ENCODE measurements at places on chromosomes 5 and 9.

DNA sequence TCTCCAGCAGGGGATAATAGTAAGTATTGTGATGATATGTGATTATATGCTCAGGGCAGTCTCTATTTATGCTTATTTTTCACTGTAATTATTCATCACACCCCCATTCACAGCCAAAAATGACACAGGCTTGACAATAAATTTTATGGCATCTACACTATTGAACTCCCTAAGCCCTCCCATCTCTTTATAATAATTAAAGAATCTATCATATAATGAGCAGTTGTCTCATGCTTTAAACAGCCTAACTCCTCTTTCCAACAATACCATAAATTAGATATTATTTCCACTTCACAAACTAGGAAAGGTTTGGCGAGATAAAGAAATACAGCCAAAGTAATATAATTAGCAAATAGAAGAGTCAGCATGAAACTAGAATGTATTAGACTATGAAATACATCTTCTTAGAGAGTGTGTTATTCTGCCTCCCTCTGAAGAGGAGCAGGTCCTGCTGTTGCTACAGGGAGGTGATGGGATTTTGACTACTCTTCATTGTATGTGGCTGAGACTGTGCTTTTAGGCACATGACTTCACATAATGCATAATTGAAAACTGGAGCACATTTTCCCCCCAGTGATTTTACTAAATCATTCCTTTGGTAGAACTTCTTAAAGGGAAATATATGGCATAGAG lies 488.8 kb downstream of the HTR1A start:
- no peak for DNase-seq

- DNase-seq = no peak
These were observed 1.6 kb upstream of the PAIP2 start for GRCh38 chr5:139340051-139340450.

DNA sequence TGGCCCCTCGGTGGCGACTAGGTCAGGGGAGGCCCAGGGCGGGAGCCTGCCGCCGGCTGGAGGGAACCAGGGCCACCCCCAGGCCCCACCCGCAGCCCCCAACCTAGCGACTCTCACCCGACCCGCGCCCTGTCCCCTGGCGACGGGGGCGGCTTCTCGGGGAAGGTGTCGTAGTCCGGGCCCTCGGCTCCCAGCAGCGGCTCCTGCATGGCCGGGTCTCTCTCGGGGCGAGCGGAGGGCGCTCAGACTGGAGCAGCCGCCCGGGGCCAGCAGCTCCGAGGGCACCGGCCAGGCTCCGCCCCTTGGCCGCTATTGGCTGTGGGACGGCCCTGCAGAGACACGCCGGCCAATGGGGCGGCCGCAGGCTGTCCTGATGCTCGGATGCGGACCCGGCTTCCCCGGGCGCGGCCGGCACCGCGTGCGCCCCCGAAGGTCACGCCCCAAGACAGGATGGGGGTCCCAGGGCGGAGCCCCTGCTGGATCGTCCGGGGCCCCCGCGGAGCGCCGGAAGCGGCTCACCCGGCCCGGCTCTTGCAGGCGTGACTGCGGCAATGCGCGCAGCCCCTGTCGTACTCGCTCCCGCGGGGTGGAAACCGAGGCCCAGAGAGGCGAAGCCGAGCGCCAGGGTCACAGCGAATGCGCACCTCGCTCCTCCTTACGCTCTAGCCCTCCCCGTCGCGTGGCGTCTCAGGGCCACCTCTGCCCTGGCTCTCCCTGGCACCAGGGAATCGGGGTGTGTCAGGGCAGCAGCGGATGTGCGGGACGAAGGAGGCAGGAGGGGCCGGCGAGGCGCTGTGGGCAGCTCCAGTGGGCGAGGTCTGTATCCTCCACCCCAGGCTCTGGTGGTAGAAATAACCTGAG lies at the start of gene SLC2A6:
TSS of gene SLC2A6 (minus strand) at position 249 of the 861 bp plus-strand sequence. CDS start at position 209, 40 bp downstream.
- peak; percentile 85 for DNase-seq

GRCh38 chr5:32916648-32917047 lies 205.5 kb downstream of the NPR3 start:
- peak; percentile 5 for DNase-seq

DNA sequence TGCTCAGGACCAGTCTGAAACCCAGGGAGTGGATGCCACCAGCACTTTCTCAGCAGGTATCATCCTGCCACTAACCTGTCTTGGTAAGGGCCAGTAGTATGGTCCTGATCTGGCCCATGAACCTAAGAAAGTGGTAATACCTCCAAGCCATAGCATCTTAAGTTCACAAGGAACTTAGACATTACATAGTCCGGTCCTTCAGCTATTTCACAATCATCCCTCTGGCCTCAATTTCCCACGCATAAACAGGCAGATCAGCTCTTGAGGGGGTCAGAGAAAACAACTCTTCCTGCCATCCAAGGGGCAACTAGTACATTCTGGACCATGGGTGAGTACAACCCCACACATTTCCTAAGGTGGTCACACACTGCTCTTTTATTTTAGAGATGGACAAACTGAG lies 88.2 kb downstream of the PPIC start:
- DNase-seq = no peak

DNA sequence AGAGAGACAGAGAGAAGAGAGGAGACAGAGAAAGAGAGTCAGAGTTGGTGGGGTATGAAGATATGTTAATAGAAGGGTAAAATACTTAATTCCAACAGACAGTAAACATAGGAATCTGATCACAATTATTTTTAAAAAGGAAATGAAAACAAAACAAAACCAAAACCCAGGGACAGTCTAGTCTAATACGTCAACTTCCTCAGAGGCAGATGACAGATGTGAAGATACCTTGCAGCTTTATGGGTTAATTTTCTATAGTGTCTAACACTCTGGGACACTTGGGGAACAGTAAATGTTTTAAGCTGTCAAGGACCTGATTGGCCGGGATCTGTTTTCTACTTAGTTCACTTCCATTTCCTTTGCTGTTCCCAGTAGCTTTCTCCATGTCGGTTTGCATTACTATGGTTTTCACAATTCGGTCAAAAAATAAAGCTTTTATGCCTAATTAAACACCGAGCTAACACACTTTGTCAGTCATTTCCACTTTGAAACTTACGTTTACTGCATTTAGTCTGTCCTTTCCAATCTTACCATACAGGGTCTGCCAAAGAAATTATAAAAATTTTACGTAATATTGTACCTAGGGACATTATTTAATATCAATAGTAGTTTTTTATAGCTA lies 216.5 kb downstream of the MCTP1 start:
- DNase-seq = no peak

GRCh38 chr9:136902259-136902821 lies 16.0 kb downstream of the TRAF2 start:
- DNase-seq = no peak

GRCh38 chr9:132634327-132634726 lies 35.5 kb downstream of the DDX31 start:
- DNase-seq = no peak

- no peak for DNase-seq
These were observed 863 bp upstream of the LIFR start for GRCh38 chr5:38557308-38557710.

DNA sequence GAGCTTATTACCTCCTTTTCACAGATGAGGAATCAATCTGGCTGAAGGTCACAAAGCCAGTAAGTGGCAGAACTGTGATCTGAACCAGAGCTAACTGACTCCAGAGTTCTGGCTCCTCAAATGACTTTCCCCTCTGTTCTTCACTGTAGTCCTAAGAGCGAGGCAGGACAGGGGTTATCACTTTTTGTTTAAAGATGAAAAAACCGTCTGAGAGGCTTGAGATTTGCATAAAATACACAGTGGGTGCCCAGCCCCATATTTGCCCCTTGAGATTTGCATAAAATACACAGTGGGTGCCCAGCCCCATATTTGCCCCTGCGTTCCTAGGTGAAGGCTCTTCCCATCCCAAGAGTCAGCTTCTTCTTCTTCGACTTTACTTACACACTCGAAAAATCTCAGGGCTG lies 667 bp downstream of the FBXO10 start:
- DNase-seq = no peak

DNA sequence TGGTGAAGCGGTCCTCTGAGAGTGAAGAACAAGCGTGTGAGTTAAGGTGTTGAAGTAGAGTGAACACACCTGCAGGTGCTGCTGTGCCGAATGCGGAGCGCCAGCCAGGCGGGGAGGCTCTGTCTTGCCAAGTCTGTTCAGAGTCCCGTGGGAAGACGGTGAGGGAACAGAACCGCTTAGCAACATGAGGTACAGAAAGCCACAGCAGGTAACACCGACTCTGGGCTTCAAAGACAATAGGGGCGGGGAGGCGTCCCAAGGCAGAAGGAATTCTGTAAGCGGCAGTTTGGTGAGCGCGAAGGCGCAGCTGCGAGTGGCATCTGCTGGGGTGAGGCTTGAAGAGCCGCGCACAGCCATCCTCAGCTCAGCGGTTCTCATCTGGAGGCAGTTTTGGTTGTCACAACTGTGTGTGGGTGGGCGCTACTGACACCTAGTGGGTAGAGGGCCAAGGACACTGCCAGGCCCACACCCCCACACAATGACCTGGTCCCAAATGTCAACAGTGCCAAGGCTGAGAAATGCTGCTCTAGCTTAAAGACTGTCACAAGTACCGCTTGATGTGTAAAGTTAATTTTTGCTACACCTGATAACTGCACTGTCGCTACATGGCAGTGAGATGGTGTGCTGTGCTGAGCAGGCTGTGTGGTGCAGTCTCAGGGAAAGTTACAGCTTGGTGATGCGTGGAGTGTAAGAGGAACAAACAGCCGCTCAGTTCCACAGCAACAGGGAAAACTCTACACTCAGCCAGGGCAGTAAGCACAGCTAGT lies 67.4 kb upstream of the TBC1D9B start:
- peak; percentile 23 for DNase-seq

- DNase-seq = no peak
These were observed 116.5 kb downstream of the SLC1A3 start for GRCh38 chr5:36722900-36723299.

GRCh38 chr9:38171926-38172325 lies 102.9 kb upstream of the SHB start:
- no peak for DNase-seq

- DNase-seq = no peak
These were observed 35.3 kb downstream of the THBS4 start for GRCh38 chr5:80070338-80071056.

- no peak for DNase-seq
These were observed 1.5 kb upstream of the ANKH start for GRCh38 chr5:14873093-14873492.

DNA sequence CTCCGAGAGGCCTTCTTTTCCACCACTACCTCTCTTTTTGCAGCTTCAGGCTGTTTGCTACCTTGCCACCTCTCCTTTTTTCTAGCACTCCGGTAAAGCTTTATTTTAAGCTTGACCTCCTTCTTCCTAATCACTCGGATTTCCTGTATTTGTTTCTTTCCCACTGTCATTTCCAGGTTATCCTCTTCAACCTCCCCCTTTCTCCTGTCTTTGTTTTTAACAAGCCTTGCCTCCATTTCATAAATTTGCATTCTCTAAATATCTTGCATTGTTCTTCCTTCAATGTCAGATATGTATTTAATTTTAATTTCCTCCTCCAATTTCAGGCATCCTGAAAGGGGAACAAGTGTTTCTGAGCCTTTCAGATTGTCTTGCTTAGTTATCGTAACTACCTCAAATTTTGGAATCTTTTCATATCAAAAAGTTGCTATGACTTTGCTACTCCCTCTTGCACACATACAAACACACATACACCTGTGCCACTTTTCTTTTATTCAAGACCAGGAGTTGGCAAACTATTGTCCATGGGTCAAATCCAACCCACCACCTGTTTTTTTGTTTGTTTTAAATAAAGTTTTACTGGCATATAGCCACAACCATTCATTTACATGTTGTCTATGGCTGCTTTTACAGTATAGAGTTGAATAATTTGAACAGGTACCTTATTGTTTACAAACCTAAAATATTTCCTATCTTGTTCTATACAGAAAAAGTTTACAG lies 22.7 kb downstream of the DPYSL3 start:
- no peak for DNase-seq

GRCh38 chr9:132006677-132007370 lies 72.8 kb downstream of the MED27 start:
- no peak for DNase-seq

DNA sequence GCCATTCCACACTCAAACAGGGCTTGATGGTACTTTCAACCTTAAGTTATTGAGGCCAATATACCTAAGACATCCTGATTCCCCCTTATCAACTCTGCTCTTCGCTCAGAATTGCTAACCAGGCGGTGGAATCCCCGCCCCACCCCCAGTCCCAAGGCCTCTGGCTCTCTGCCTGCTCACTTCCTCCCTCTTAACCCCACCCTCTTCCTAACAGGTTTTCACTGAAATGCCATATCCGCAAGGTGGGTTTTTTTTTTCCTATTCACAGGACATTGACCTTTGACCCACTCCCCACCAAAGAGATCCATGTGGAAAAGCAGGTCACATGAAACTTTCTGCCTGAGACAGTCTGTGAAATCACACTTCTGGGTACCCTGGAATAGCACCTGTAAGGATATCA lies 66.6 kb upstream of the IFNK start:
- DNase-seq = no peak

DNA sequence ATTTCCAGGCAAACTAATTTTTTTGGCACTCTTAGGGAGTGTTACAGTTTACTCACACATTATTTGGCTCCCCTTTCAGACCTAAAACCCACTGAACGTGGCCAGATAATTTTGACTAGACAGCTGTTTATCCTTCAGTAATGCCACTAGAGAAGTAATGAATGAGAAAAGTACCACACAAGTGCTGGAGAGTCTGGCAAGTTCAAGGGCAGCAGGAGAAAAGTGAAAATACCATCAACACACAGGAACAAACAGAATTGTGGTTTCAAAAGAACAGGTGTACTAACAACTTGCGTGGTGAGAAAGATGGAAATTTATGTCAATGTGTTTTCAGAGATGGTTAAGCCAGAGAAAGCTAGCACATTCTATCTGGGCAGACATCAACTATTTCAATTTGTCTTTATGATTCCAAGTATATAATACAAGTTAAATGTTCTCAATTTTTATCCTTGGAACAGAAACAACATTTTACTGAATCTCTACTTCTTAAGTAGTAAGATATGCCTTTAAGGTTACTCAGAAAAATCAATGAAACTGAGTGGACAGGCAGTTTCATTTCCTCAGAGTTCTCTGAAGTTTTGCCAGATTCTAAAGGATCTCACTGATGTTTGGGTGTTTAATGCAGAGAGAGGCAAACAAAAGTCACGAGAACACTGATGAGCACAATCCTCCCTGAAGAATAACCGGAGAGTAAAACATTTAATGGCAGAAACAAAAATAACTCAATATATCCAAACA lies 91.0 kb downstream of the ARSB start:
- DNase-seq = peak; percentile 41

- no peak for DNase-seq
These were observed 83.1 kb downstream of the VCAN start for GRCh38 chr5:83554686-83555085.
